T-cell (primary cell): ENCODE measurements at places on chromosomes 5 and 9.

DNA sequence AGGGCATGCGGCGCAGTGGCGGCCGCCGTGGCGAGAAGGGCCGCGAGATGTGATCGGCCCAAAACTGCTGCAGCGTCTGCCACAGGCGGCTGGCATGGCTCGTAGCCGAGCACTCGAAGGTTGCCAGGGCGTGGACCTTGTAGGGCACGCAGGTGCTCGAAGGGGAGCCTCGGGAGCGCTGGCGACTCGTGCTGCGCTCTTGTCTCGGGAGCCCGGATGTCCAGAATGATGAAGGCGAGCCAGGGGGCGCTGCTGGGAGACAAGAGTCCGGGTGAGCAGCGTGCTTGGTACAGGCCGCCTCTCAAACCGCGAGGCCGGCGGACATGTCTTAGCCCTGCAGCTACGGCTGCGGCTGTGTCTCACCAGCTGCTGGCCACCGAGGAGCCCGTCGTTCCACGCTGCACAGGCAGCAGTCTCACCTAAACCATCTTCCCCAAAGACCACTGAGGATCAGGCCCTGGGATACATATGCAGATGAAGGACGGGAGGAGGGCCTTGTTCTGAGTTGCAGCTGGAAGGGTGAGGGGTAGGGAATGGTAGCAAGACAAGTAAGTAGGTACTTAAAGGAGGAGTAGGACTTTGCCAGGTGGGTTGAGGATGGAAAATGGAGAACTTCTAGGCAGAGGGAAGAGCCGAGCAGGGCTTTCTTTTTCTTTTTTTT, 1.7 kb downstream of the CBY3 start:
- peak; percentile 25 for DNase-seq

- no peak for DNase-seq
Observed at GRCh38 chr5:1536871-1537602, 13.3 kb upstream of the LPCAT1 start.

DNA sequence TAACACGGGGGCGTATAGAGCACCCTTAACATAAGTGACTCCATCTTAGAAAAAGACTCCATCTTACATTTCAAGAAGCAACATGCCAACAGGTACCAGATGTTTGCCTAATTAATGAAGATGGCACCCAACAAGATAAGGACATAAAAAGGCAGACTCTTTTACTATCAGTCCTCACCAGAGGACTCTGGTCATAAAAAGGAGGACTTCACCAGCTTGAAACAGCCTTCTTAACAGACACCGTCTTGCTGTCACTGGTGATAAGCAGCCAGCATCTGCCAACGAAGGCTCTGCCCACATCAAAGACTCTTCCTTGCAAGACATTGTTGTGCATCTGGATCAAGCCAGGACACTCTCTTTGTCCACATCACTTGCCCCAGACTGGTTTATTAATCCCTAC, 80.3 kb downstream of the S1PR3 start:
- no peak for DNase-seq

DNA sequence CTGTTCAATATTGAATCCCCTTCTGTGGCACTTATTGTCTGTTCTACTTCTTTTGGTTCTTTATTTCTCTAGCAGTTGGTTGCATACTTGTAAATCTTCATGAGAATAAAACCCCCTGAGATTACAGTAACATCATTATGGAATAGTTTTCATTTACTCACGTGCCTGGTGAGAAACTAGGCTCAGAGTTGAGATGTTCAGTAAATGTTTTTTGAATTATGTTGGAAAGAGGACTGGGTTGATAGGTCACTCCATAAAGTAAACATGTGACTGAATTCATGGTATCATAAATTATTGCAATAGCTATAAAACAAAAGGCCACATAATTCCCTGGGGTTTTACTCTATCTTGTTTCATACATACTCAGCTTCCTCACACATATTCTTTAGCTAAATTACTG, 174.2 kb upstream of the C9orf72 start:
- no peak for DNase-seq

- DNase-seq = no peak
Observed at GRCh38 chr9:114900942-114901802, 29.2 kb downstream of the TNFSF8 start.

- no peak for DNase-seq
Observed at GRCh38 chr9:131609099-131609830, 63.9 kb downstream of the PRRT1B start.

DNA sequence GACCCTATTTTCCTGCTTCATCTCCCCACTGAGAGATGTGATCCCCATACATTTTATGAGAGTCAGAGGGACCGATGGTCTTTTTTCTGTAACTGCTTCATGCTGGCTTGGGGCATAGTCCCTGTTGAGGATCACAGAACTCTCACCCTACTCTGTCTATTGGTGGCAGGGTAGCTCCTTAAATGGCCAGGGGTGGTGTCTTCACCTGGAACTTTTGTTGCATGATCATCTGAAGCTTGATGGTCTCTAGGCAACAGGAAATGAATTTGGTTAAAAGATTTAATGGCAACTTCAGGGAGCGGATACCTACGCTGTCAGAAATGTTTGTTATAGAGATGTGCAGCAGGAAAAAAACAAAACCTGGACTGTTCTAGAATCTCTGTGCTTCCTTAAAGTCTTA, 87.0 kb upstream of the GLIS3 start:
- DNase-seq = no peak

- no peak for DNase-seq
Observed at GRCh38 chr9:32010322-32010721, 374.1 kb upstream of the ACO1 start.

DNA sequence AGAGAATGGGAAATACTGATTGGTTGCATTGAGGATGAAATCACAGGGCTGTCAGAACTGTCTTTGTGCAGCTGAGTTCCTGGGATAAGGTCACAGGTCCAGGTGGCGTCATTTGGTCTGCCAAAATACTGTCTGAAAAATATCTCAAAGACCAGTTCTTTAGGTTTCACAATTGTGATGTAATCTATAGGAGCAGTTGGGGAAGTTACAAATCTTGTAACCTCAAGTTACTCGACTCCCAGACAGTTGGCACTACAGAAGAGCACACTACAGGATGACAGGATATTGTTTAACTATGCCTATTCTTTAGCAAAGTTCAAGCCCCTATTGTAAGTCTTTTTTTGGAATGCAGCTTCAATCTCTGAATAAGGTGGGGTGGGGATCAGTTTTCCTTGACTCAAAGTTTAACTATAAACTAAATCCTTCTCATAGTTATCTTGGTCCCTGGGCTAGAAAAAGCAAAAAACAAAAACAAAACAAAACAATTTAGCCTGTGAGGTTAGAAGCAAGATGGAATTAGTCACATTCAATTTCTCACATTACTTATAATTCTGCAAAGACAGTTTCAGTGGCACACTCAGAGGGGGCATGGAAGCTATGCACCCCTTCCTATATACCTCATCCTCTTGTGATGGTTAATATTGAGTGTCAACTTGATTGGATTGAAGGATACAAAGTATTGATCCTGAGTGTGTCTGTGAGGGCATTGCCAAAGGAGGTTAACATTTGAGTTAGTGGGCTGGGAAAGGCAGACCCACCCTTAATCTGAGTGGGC, 276.0 kb downstream of the AUH start:
- no peak for DNase-seq

- DNase-seq = no peak
Observed at GRCh38 chr5:57411982-57412381, 70.6 kb downstream of the ACTBL2 start.

DNA sequence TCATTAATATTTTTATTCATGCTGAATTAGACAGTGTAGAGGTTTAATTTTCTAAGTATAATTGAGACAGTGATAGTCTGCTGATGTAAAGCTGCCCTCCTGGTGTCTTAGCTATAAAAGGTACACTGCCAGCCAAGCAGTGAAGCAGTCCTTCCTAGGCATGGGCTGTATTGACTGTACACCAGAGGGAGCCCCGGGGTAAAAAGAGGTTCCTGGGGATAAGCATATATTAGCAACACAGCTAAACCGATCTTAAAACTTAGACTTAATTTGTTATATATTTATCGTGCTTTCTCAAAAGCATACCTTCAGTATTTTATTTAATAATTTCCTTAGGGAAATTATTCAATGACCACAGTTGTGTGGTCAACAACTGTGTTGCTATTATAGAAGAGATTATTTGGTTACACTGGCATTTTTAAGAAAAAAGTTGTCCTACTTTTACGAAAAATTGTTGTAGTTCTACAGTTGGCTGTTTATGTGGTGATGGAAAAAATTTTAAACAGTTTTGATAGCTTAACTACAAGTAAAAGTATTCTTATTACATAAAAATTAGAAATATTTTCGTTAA, 68.8 kb downstream of the ELL2 start:
- DNase-seq = peak; percentile 10

DNA sequence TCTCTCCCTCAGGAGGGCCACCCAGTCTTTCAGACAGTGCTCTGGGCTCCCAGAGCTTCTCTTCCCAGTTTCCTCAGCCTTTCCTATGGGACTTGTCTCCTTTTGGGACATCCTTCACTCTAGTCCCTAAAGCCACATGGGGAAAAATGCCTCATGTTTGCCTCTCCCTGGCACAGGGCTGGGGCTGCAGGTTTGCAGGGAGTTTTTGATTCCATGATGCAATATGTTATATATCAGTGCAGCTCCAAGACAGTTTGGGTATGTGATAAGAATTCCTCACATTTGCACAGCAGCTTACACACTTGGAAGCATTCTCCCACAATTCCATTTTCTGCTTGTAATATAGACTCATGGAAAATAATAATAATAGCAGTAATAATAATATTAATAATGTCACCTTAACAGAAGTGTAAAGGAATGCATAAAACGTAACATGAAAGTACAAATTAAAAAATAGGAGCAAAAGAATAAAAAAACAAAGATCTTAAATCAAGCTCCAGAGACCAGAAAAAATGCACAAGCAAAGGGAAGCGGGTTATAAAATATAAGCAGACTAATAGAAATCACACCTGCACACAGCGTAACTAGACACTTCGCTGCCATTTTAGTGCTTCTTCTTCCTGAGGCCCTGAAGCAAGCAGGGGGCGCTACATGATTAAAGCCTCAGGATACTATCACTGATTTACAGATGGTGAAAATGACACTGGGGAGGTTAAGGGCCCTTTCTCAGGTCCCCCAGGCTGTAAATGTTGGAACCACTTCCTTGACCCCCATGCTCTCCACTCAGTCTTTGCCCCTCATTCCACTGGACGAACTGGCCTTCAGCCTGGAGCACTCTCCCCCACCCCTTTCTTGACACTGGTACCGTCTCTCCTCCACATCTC, 70.0 kb upstream of the IL17B start:
- no peak for DNase-seq

DNA sequence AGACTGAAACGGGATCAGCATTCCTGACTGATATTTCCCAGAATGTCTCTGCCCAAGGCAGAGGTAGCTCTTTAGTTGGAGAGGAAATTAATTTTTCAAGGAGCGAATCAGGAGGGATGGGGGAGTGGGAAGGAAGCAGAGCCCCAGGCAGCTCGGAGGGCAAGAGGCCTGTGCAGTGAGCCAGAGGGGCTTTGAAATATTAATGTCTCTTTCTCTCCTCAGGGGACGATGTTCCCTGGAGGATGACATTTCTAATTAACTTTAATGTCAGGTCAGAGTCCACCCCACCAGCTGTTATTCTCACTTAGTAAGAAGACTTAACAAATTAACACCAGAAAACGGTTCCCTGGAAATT, 45.6 kb downstream of the SLC6A7 start:
- DNase-seq = no peak

- DNase-seq = no peak
Observed at GRCh38 chr9:91586282-91586681, 162.7 kb upstream of the NFIL3 start.

- DNase-seq = no peak
Observed at GRCh38 chr9:19140259-19140658, 13.0 kb upstream of the PLIN2 start.

DNA sequence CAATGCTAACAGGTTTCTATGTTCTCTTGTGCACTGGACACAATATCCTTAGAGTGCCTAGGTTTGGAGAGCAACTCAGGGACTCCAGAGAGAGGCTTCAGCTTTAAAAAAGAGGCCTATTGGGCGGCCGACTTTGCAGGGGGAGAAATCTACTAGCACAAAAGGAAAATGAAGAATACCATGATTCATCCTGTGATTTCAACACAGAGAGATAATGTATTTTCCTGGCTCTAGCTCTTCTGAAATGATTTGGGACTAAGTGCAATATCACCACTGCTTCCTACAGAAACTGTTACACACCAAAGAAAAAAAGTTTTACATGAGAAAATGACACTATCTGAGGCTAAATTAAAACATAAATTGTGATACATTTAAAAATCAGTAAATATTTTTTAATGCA, 146.1 kb upstream of the TSLP start:
- DNase-seq = no peak

GRCh38 chr9:80028501-80028900, 456.7 kb downstream of the TLE4 start:
- DNase-seq = no peak

DNA sequence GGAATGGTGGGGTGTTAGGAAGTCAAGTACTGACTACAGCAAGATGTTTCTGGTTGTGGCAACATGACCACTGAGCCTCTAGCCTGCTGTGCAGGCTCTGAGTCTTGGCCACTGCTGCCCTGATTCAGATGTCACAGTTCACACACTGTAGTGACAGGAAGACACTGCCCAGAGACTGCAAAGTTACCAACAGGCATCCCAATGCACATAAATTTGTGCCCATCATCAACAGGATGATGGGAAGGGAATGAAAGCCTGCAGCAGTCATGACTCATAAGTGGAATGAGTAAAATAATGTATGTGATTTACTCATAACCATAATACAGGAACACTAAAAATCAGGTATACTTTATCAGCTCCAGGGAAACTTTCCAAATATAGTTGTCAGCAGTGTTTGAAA, 251.6 kb upstream of the HAPLN1 start:
- no peak for DNase-seq

DNA sequence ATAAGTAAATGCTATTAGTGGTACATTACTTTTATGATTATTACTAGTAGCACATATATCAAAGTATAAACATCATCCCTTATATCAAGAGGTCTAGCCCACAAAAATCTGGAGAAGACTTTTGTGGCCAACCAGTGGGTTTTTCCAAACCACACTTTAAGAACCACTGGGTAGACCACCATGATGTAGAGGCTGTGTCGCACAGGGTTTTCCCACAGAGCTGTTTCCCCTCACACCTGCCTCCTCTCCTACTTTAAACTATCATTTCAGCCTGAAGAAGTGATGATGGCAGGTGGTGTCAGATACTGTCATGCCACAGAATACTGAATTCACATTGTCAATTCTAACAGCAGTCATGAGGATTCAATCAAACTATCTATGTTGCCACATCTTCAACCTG, 109.2 kb downstream of the FBXW11 start:
- DNase-seq = no peak
